ENCODE measurements at places on chromosomes 7 and 10.

GRCh38 chr7:4017785-4018184, 664.3 kb upstream of the FOXK1 start:
- no peak for DNase-seq

DNA sequence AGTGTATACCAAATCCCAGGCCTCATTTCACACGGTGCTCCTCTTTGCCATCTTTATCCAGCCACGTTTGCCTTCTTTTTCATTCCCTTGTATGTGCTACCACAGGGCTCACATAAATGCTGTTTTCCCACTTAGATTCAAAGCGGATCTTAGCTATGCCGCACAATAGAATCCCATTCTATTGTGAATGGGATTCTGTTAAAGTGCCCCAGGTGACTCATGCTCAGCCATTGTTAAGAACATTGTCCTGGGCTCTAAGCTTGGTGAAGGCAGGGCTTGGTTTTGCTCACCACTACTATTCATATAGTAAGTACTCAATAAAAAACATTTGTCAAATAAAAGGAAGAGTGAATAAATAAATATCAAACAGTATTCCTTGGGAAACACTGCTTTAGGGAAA, 72.3 kb upstream of the PHYHIPL start:
- DNase-seq: peak; percentile 50

DNA sequence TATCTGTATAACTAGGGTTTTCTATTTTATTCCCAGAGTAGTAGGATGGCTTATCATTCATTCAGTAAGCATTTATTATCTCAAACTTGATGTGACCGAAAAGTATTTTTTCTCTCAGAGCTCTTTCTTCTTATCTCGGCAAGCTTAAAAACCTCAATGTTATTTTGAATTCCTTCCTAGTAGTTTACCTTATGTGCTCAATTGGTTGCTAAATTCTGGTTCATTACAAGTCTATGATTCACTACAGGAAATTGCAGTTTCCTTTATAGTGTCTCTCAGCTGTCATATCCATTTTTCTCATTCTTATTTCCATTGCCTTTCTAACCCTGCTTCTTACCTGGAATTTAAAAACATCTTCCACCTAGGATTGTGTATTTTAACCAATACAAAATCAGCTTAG, 12.6 kb upstream of the ICA1 start:
- DNase-seq: no peak

- DNase-seq: no peak
These were observed 107.0 kb downstream of the NRP1 start for GRCh38 chr10:33227489-33227888.

GRCh38 chr7:29315122-29315891, 120.7 kb downstream of the CHN2 start:
- peak; percentile 43 for DNase-seq

Data from D341Med (cell line).